Right atrium auricular region (tissue), 2 donors: ENCODE measurements at places on chromosomes 3 and 15. TPM values are rescaled to one million over a fixed set of nuclear protein-coding genes. Genes with fewer than 3 reads are reported as not detected.

DNAJA4 gene
- total RNA-seq = 70.0 TPM

KBTBD13 gene
- 2.6 TPM for total RNA-seq

TICRR gene
- not detected for total RNA-seq

- DNase-seq = peak; percentile 49
Measured at GRCh38 chr15:66496951-66497501, 536 bp downstream of the SNAPC5 start.

- DNase-seq = no peak
Measured at GRCh38 chr15:63381301-63382204, at the start of gene CA12. Gene CA12, minus strand, starts transcription at chr15:63381846. Its CDS starts 126 bp downstream, at chr15:63381720.

TMC3 gene
- not detected for total RNA-seq

GRCh38 chr15:87268675-87269074, 987.9 kb downstream of the NTRK3 start:
- DNase-seq = no peak

GRCh38 chr3:9780458-9780812, 10.7 kb upstream of the CAMK1 start:
- no peak for DNase-seq

DNA sequence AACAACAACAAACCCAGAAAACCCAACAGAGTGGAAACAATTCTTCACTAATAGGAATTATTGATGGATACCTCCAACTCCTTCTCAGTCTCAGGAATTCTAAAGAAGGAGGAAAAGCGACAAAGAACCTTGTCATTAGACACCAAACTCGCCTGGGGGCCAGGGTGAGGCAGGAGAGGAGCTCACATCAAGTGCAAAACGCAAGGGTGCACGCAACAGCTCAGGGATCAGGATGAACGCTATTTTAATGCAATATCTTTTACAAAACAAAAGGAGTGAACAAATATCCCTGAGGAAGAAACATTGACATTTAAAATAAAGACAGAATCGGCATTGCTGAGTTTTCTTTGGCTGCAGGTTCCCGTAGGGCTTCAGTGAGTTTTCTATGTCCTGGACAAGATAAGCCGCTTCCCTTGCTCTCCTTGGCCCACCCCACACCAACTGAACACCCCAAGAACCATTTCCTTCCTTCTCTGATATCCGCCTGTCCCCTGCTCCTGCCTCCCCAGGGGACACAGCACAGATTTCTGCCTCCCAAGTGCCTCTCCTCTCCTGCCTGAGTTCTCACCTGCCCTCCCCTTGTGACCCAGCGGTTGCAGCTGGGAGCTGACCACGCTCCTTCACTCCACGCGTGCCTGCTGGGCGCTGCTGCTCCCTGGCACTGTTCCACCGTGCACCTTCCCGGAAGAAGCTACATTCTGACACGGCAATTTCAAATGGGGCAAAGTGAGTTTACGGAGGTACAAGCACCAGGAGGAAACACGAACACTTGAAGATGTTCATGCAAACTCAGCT, 63.0 kb downstream of the ATP10A start:
- peak; percentile 52 for DNase-seq

DNA sequence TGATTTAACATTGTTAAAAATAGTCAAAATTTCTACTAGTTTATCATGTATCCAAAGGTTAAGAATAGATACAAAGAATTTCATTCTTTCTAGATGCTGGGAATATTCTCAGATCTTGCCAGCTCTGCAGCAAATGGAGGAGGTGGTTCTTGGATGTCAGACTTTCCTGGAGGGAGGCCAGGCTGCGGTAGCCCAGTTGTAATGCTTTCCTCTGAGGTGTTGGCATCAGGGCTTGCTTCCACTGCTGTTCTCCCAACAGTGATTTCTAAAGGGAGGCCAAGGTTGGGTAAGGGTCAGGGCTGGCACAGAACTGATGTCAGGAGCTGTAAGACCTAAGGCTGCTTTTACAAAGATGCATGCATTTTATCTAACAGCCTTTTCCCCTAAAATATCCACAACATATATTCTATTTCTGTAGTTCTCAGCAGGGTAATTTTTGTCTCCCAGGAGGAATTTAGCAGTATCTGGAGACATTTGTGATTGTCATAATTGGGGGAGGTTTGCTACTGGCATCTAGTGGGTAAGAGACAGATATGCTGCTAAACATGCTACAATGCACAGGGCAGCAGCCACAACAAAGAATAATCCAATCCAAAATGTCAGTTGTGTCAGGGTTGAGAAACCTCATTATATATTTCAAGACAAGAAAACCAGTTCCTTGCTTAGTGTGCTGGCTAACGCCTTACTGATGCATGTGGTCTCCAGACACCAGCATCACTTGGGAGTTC, 42.0 kb upstream of the SPTSSB start:
- DNase-seq = peak; percentile 68
